ENCODE measurements at places on chromosomes 7 and 10.

DNA sequence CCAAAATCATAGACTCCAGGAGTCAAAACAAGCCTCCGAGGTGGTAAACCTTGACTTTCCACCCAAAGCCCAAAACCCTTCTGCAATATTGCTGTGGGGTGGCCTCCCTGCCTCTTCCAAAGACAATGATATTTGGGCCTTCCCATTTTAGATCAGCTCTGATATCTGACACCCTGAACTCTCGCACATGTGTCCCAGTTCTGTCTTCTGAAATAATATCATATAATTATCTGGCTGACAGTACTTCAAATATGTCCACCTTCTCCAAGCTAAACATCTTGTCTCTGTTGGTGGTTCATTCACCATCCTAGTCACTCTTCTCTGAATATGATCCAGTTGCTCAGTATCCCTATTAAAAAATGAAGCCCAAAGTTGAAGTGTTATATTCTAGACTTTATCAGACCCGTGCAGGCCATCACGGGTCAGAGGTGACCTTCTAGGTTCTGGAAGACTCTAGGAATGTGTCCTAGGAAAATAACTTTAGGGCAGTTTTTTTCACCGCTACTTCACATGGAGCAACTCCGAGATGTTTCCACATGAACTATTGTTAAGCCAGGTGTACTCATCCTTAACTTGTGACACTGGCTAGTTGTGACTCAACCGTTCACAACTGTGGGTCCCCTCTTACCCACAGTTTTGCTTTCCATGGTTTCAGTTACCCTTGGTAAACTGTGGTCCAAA, 6.3 kb downstream of the TECTB start:
- no peak for DNase-seq

DNA sequence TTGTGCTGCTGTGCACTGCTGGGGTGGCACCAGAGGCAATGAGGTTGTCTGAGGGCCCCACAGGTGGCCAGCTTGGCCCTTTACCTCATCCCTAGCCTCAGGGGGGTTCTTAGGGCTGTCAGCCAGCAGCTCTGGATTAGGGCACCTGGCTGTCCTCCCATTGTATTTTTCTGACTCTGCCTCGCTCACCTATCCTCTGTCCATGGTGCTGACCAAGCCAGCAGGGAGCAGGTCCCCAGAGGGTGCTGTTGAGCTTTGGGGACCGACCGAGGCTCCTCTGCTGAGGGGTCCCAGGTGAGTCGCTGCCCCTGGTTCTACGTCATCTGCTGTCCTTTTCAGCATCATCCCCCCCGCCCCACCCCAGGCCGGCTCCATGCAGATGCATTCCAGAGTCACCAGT, 32.1 kb upstream of the ZNF735 start:
- no peak for DNase-seq

- no peak for DNase-seq
These were observed 313.9 kb upstream of the GLI3 start for GRCh38 chr7:42550706-42551470.

DNA sequence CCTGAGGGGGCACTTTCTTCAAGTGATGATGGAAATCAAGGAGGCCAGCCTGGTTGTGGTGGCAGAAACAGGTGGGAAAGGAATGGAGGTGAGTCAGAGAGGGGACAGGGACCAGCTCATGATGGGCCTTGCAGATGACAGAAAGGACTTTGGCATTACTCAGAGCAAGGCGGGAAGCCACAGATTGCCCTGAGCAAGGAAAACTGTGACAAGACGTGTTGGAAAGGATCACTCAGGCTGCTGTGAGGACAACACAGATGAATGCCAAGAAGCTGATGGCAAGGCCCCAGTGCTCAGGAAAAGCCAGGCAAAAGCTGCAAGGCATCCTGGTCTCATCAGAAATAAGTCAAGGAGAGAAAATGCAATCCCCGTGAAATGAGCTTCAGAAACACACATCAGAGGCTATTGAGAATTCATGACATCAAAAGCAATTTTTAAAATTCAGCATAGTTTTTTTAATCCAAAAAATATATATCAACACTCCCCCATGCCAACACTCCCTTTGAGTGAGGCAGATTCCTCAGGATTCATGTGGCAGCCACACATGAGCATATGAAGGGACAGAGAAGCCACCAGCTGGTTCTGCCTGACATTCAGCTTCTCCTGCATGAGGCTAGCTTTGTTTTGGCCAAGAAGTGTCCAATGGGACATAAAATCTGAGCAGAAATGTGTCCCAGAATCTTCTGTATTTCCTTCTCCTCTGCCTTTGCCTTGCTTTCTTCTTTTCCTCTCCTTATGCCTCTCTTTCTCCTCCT, 244.5 kb upstream of the MYO3A start:
- no peak for DNase-seq

- DNase-seq: no peak
These were observed 57.2 kb upstream of the STRIP2 start for GRCh38 chr7:129376778-129377700.

GRCh38 chr7:114182837-114183236, 231.8 kb upstream of the FOXP2 start:
- DNase-seq: no peak

GRCh38 chr7:18530224-18531179, 35.0 kb downstream of the HDAC9 start:
- no peak for DNase-seq

- no peak for DNase-seq
These were observed 329.6 kb upstream of the PHYHIPL start for GRCh38 chr10:58846856-58847255.

GRCh38 chr10:58998924-58999713, 177.3 kb upstream of the PHYHIPL start:
- DNase-seq: no peak

GRCh38 chr10:75406462-75407223, 5.1 kb upstream of the ZNF503 start:
- DNase-seq: no peak

DNA sequence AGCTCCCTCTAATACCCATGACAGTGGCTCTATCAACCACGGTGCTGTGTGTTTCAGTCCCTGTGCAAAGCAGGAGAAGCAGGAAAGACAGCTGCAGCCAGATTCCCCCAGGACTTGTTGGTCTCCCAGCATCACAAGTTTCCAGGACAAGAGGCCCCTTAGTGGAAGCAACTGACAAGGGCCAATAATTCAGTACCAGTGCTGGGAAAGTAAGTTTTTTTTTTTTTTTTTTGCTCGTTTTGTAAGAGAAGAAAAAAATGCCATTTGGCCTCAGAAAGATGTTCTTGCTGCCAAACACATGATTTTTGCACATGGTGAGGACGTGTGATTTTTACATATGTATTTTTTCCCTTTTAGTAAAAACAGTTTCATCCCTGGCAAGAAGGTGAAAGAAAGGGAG, 284.2 kb upstream of the ZMIZ1 start:
- no peak for DNase-seq

GRCh38 chr10:24467136-24467535, 256.6 kb downstream of the ARHGAP21 start:
- DNase-seq: no peak

DNA sequence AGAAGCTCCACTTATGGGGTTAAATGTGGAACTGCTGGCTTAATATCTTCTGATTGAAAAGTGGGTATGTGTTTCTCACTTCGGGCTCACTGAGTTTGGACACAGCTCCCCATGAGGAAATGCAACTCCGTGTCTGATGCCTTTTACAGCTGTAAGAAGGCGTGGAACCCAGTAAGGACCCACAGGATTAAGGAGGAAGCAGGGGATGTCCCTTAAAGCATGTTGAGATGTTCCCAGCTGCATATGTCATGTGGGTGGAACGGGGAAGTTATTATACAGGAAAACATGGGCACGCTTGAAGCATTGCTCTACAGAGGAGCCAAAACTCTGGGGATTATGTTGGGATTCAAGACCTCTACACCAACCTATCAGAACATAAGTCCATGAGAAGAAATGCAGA, 224.4 kb downstream of the NEBL start:
- DNase-seq: no peak

DNA sequence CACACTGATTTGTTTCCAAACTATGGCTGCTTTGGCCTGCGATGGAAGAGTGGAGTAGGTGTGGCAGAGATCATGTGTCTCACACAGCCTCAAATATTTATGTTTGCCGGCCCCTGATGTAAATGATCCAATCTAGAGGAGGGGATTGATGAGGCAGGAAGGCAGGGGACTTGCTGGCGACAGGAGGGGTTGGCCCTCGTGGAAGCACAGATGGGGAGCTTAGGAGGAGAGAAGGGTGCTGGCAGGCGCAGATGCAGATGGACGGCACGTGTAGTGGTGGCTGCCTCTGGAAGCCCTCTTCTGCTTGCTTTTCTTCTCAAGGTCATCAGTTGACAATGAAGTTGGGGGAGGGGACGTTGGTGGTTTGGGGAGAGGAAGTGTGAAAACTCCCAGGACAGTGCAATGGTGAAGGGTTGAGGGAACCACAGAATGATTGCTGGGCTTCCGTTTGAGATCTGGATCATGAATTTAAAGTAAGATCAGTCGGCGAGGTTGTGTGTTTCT, 15.4 kb downstream of the COL13A1 start:
- DNase-seq: no peak

DNA sequence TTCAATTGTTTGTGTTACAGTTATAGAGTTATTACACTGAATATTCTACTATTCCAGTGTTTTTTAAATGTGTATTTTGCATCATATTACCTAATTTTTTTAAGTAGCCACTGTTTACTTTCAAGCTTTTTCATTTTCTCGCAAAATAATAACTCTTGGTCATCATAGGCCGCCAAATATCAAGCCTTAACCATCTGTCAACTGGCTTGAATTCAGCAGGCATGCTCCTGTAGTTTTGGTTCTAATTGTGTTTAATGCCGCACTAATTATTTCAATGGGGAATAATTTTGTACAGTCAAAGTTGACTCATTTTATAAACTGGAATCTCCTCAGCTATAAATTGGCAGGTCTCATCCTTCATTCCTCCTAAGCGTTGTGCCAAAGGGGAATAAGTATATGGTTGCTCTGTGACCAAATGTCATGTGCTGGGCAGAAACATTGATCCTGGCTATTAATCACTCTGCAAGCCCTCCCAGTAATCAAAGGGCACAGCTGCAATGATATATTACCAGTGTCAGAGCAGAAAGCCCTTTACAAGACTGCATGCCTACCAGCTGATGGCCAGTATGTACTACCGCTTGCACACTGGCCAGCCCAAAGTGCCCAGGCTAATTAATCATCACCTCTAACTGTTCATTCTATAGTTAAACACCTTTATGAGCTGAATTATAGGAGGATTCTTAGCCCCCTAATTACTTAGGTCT, 74.8 kb downstream of the SKAP2 start:
- no peak for DNase-seq

DNA sequence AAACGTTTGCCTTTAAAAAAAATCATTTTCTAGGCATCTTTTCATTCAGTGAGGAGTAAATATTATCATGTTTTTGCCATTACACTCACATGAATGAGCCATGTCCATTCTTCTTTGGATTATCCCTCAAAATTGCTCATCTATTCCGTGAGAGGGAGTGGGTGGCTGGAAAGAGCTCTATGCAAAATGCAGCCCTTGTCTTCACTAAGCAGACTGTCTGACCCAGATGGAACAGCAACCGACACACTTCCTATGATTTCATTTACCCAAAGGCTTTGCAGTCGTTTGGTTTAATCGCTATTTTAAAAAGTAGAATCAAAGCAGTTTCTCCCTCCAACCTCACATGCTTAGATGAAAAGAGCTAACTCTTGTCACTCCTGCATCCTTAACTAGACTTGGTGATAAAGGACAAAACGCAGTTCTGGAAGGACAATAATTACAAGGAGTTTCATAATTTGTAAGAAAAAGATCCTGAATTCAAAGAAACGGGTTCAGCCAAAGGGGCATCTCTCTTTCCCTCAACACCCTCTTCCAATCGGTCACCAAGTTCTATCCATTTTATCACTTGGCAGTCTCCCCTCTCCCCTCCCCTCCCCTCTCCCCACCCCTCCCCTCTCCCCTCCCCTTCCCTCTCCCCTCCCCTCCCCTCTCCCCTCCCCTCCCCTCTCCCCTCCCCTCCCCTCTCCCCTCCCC, 198.1 kb upstream of the STK17A start:
- no peak for DNase-seq

GRCh38 chr7:91230100-91230499, 34.1 kb upstream of the FZD1 start:
- no peak for DNase-seq

- DNase-seq: no peak
These were observed 51.3 kb upstream of the PRKAR1B start for GRCh38 chr7:778271-778967.

GRCh38 chr7:146172112-146172511, 55.5 kb downstream of the CNTNAP2 start:
- no peak for DNase-seq

DNA sequence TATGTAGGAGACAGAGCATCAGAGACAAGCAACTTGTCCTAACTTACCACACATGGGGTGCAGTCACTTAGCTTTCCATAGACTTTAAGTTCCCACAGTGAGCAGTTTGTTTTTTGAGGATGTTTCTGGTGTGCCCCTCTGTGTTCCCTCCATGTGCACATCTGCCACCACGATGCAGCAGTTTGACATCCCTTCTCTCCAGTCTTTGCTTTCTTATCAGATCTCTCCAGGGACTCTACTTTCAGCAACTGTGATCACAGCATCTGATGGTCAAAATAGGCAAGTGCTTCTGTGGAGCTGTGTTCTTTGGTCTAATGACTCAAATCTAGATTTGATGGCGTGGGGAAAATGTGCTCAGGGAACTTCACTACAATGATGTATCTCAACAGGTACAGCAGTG, 96.5 kb upstream of the NAMPT start:
- no peak for DNase-seq

DNA sequence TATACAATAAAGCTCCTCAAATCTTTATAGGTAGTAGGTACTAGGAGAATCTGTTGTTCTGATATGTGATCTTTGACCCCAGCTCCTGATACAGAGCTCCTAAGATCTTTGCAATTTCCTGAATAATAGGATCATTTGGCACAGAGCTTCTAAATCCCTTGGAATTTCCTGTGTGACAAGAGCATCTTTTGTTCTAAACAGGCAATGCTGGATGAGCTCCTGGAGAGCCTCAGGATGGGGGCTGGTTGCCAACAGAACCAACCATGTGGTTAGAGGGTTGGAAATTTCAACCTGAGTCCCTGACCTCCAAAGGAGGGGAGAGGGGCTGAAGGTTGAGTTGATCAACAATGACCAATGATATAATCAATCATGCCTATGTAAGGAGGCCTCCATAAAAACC, 629.0 kb downstream of the CCSER2 start:
- DNase-seq: no peak

DNA sequence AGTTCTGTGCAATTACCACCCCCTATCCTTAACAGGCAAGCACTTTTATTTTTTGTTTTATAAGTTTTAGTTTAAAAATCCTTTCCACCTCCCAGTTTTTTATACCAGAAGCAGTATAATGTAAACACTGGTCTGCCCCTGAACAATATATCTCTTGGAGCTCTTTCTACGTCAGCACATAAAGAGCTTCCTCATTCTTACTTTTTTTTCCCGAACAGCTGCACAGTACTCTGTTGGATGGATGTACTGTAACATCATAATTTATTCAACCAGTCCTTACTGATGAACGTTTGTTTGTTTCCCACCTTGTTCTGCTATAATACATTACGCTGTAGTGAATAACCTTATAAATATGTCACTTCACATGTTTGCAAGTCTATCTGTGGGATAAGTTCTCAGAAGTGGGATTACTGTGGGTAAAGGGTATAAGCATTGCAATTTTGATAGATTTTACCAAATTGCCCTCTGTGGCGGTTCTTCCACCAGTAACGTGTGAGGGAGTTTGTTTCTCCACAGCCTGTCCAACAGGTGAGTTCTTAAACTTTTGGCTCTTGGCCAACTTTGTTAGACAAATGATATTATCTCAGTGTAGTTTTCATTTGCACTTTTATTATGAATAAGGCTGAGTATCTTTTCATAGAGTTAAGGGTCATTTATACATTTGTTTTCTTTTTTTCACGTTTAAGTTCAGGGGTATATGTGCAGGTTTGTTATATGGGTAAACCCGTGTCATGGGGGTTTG, 32.8 kb downstream of the ADRA2A start:
- DNase-seq: no peak

- no peak for DNase-seq
These were observed 132.9 kb downstream of the BICC1 start for GRCh38 chr10:58645416-58646146.

All from SW 1271 (cell line).